ENCODE measurements at places on chromosomes 7 and 10.
A peak's percentile ranks its signal among the peaks of the same experiment; 100 is the strongest.

GRCh38 chr7:79298145-79298760 lies 155.2 kb downstream of the MAGI2 start:
- peak overlapping the region; percentile 96 for H3K27ac ChIP-seq
- no peak overlapping the region for H3K4me3 ChIP-seq
- no peaks in the 10 kb centered on the region for H3K36me3 ChIP-seq
- peaks cover 9% of the 10 kb centered on the region for H3K4me1 ChIP-seq
- DNase-seq, result peak; percentile 50
- H3K27me3 ChIP-seq, result no peaks in the 10 kb centered on the region

GRCh38 chr10:97542169-97543024 lies 30.2 kb upstream of the ANKRD2 start:
- peak overlapping the region; percentile 1 for H3K4me3 ChIP-seq
- H3K36me3 ChIP-seq, result no peaks in the 10 kb centered on the region

- H3K27me3 ChIP-seq, result no peaks in the 10 kb centered on the region
- H3K4me3 ChIP-seq, result no peak overlapping the region
- no peak overlapping the region for H3K27ac ChIP-seq
- no peak for DNase-seq
- H3K36me3 ChIP-seq, result no peaks in the 10 kb centered on the region
Measured at GRCh38 chr7:84122582-84123360, 71.8 kb downstream of the SEMA3A start.

DNA sequence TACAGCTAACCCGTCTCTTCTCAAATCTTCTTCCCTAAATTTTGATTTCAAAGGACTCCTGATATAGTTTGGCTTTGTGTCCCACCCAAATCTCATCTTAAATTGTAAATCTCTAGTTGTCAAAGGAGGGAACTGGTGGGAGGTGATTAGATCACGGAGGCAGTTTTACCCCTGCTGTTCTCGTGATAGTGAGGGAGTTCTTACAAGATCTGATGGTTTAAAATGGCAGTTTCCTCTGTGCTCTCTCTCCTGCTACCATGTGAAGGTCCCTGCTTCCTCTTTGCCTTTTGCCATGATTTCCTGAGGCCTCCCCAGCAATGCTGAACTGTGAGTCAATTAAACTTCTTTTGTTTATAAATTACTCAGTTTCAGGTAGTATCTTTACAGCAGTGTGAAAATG lies 269.3 kb downstream of the POLR1F start:
- no peak overlapping the region for H3K27ac ChIP-seq
- no peak overlapping the region for H3K4me3 ChIP-seq
- no peaks in the 10 kb centered on the region for H3K36me3 ChIP-seq
- no peak for DNase-seq
- no peaks in the 10 kb centered on the region for H3K27me3 ChIP-seq
- H3K4me1 ChIP-seq, result no peaks in the 10 kb centered on the region

GRCh38 chr7:16929146-16929762 lies 47.5 kb upstream of the AGR3 start:
- no peak for DNase-seq
- no peaks in the 10 kb centered on the region for H3K36me3 ChIP-seq
- H3K27ac ChIP-seq, result no peak overlapping the region
- H3K27me3 ChIP-seq, result no peaks in the 10 kb centered on the region
- no peak overlapping the region for H3K4me3 ChIP-seq
- no peaks in the 10 kb centered on the region for H3K4me1 ChIP-seq

DNA sequence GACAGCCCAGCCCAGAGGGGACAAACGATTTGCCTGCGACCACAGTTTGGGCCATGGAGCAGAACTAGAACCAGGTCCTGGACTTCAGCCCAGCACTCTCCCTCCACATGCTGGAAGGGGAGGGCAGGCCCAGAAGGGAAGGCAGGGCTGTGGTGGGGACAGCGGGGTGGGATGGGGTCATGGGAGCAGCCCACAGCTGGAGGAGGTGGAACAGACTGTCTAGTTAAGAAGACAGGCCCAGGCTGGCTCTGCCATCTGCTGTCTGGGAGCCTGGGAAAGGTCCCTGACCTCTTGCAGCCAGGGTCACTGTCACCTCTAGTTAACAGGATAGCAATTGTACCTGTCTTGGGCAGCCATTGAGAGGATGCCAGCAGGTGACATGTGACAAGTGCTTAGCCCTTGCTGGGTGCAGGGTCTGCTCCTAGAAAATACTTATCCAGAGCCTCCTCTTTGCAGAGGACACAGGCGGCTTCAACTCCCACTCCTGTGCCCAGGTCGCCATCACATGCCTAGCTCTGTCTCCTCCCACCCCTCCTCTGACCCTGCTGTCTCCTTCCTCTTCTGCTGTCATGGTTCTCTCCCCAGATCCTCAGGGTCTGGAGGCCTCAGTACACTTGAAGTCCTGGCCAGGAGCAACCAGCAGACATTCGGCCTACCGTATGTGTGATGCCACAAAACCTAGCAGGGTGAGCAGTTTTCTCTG lies 37.0 kb upstream of the CHST15 start:
- no peaks in the 10 kb centered on the region for H3K4me1 ChIP-seq
- no peak overlapping the region for H3K27ac ChIP-seq
- no peaks in the 10 kb centered on the region for H3K27me3 ChIP-seq

- no peaks in the 10 kb centered on the region for H3K4me1 ChIP-seq
- no peak overlapping the region for H3K4me3 ChIP-seq
Measured at GRCh38 chr7:138449580-138449979, 10.5 kb upstream of the TRIM24 start.

DNA sequence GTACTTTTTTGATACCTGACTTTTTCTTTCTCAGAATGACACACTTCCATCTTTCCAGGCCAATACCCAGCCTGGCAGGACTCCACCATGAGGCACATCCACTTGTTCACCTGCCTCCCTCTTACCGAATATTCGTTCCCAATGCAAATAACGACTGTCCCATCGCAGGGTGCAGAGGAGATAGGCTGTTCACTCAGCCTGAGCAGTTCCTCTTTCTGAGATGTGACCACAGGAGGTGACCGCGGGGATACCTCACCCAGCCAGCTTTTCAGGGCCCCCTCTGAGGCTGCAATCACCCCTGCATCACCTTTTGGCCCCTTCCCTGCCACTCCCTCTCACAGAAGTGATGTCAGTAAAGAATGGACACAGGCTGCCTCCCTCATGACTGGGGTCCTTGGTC lies 28.3 kb downstream of the PTPRN2 start:
- H3K27me3 ChIP-seq, result peaks cover 3% of the 10 kb centered on the region
- no peaks in the 10 kb centered on the region for H3K4me1 ChIP-seq
- no peak overlapping the region for H3K4me3 ChIP-seq
- no peak overlapping the region for H3K27ac ChIP-seq
- DNase-seq, result no peak

DNA sequence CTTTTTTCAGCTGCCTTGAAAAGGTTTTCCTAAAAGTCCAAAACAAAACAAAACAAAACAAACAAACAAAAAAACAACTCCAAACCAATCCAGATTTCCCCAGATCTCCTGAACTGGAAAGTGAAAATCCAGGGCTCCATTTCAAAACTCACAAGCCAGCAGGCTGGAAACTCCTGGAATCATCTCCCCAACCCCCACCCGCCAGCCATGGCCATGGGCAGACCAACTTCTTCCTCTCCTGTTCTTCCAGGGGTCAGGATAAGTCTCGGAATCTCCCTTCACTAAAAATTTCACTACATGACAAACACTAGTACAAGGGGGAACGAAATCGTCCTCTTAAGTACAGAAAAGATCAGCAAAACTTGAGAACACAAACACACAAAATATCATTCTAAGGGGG lies 40.4 kb downstream of the GNA12 start:
- no peaks in the 10 kb centered on the region for H3K36me3 ChIP-seq
- no peak for DNase-seq
- peak overlapping the region; percentile 55 for H3K4me3 ChIP-seq
- H3K27me3 ChIP-seq, result no peaks in the 10 kb centered on the region
- peaks cover 86% of the 10 kb centered on the region for H3K4me1 ChIP-seq

DNA sequence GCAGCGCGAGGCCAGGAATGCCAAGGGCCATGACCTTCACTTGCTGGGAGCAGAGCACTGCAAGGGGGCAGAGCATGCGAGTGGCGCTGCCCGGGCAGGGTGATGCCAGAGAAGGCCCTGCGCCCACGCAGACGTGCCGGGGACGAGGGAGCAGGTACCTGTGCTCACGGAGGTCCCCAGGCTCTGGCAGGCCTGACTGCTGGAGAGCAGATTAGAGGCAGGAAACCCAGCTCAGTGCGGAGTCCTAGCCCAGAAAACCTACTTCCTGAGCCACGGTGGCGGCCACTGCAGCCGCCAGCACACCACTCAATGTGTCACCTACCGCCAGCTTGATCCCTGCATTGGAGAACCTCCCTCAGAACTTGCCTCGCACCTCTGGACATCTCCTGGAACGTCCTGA lies 148.4 kb downstream of the MAD1L1 start:
- H3K36me3 ChIP-seq, result no peaks in the 10 kb centered on the region
- DNase-seq, result no peak
- no peak overlapping the region for H3K27ac ChIP-seq
- H3K27me3 ChIP-seq, result no peaks in the 10 kb centered on the region
- no peak overlapping the region for H3K4me3 ChIP-seq

- H3K27ac ChIP-seq, result no peak overlapping the region
- no peaks in the 10 kb centered on the region for H3K36me3 ChIP-seq
- no peak overlapping the region for H3K4me3 ChIP-seq
Measured at GRCh38 chr10:25094590-25094989, 78.2 kb downstream of the THNSL1 start.

DNA sequence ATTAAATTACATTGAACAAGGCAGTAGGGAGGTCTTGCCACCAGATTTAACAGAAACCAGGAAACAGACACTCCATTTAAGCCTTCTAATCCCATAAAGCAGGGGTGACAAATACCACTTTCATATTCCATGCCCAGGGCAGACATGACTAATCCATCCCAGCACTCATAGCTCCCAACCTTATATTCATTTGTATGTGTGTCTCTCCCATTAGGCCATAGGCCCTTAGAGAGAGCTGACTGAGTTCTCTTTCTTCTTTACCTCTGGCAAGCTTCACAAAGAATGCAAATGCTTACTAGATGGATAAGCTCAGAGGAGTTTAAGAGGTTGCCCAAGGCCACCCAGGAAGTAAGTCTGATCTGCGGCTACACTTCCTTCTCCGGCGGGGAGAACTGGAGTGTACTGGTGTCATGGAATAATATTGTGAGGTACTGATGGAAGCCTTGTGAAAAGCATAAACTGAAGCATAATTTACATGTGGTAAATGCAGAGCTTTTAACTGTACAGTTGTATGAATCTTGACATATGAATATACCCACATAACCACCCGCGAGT lies 239.7 kb upstream of the HABP2 start:
- H3K4me1 ChIP-seq, result no peaks in the 10 kb centered on the region
- H3K27ac ChIP-seq, result no peak overlapping the region
- DNase-seq, result no peak
- H3K4me3 ChIP-seq, result no peak overlapping the region
- H3K27me3 ChIP-seq, result peaks cover 14% of the 10 kb centered on the region
- H3K36me3 ChIP-seq, result no peaks in the 10 kb centered on the region

- no peaks in the 10 kb centered on the region for H3K27me3 ChIP-seq
- no peaks in the 10 kb centered on the region for H3K4me1 ChIP-seq
- no peak overlapping the region for H3K27ac ChIP-seq
- DNase-seq, result no peak
- H3K4me3 ChIP-seq, result no peak overlapping the region
Measured at GRCh38 chr7:141161550-141162535, 88.0 kb downstream of the TMEM178B start.

DNA sequence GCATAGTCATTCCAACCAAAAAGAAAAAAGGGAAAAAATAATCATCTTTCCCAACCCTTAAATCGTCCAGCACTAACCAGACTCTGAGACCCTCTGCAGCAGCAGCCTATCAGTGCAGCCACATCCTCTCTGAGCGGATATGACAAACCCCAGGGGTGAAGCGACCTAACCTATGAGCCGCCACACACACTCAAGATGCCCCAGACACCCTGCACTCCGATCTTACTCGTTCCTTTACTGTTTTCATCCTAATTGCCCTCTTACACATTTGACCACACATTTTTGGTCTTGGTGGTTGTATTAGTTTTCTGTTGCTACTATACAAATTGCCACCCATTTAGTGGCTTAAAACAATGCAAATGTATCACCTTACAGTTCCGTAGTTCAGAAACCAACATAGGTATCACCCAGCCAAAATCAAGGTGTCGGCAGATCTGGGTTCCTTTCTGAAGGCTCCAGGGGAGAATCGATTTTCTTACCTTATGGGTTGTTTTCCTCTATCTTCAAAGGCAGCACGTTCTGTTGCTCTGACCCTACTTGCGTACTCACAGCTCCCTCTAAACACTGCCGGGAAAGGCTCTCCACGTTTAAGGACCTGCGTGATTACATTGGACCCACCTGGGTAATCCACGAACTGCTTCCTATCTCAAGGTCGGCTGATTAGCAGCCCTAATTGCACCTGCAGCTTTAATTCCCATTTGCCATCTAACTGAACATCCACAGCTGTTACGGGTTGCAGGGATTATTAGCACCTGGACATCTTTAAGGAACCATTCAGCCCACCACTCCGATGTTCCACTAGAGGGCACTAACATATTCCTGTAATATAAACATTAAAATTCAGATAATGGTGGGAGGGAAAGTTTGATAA lies 37.3 kb upstream of the PRSS1 start:
- H3K36me3 ChIP-seq, result no peaks in the 10 kb centered on the region
- peaks cover 2% of the 10 kb centered on the region for H3K27me3 ChIP-seq
- H3K4me3 ChIP-seq, result no peak overlapping the region
- DNase-seq, result peak; percentile 12
- no peaks in the 10 kb centered on the region for H3K4me1 ChIP-seq

DNA sequence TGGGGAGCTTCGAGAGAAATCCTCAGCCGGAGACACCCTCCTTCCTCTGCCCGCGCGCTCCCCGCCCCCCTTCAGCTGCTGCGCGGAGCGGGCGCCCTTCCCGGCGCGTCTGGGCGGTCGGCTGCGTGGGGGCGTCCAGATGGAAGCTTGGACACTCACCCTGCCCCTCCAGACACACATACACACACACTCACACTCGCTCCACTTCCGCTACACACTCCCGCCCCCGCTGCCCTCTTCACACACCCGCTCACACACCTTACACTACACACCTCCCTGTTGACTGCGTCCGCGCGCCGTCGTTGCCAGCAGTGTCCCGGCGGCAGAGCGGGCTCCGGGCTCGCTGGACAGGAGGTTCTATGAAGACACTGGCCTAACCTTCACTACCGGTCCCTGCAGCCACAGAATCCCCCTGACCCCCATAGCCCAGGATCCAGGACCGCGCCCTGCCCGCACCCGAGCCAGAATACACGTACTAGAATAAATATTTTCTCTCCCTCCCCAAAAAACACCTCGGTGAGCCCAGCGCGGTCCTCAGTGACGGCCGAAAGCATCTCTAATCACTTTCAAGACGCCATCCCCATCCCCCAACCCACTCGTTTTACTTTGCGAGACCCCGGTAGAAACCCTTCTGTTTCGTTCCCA lies 1.1 kb upstream of the EGR2 start:
- no peak overlapping the region for H3K27ac ChIP-seq
- no peak for DNase-seq
- no peaks in the 10 kb centered on the region for H3K36me3 ChIP-seq
- H3K4me3 ChIP-seq, result peak overlapping the region; percentile 87
- peaks cover 11% of the 10 kb centered on the region for H3K4me1 ChIP-seq

DNA sequence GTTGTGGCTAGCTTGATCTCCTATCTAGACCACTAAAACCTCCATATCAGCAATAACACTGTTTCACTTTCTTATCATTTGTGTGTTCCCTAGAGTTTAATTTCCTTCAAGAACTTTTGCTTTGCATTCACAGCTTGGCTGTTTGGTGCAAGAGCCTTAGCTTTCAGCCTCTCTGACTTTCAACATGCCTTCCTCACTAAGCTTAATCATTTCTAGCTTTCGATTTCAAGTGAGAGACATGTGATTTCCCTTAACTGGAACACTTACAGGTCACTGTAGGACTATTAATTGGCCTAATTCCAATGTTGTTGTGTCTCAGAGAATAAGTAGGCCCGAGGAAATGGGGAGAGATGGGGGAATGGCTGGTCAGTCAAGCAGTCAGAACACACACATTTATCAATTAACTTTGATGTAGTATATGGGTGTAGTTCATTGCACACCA lies 10.6 kb upstream of the BPGM start:
- H3K4me3 ChIP-seq, result no peak overlapping the region
- H3K4me1 ChIP-seq, result no peaks in the 10 kb centered on the region
- H3K27ac ChIP-seq, result no peak overlapping the region
- DNase-seq, result no peak
- no peaks in the 10 kb centered on the region for H3K36me3 ChIP-seq
- no peaks in the 10 kb centered on the region for H3K27me3 ChIP-seq

Data from Panc1 (cell line).